Renal cortex interstitium (tissue), 15 donors: ENCODE measurements at places on chromosomes 6 and 20.

- no peak for DNase-seq
These were observed 748.2 kb upstream of the NRSN1 start for GRCh38 chr6:23377830-23378229.

DNA sequence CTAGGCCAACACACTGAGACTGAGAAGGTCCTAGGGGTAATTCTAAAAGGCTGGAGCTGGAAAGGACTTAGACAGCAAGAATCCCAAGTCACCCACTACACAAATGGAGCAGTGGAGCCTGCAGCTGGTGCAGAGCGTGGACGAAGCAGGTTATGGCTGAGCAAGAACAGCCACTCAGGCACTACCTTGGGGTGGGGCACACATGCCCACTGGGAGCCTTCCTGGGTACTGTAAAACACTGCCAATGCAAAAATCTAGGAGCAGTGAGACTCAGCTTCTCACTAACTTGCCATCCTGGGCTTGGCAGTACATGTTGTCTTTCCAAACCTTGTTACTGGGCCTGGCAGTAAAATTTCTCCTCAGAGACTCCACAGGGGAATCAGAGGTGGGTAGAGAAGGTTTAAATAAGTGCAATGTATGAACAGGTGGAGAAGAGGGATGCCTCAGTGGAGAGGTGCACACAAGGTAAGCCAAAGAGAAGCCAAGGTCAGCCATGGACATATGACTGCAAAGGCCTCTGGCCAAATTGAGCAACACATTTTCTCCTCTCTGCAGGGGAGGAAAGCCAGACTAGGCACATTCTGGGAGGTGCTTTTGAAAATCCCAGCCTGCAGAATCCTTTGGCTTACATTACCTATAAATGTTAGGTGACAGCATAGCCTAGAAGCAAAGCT, 105.6 kb downstream of the TNFRSF21 start:
- DNase-seq = no peak

GRCh38 chr6:1190366-1190765, 121.5 kb upstream of the FOXQ1 start:
- peak; percentile 71 for DNase-seq

GRCh38 chr6:111748231-111748647, 125.0 kb downstream of the FYN start:
- no peak for DNase-seq

GRCh38 chr6:39225946-39226437, 3.3 kb downstream of the KCNK5 start:
- no peak for DNase-seq

- no peak for DNase-seq
These were observed 87.5 kb downstream of the SAMD5 start for GRCh38 chr6:147595961-147596360.

GRCh38 chr20:18750735-18751134, 62.8 kb upstream of the SCP2D1 start:
- DNase-seq = no peak

DNA sequence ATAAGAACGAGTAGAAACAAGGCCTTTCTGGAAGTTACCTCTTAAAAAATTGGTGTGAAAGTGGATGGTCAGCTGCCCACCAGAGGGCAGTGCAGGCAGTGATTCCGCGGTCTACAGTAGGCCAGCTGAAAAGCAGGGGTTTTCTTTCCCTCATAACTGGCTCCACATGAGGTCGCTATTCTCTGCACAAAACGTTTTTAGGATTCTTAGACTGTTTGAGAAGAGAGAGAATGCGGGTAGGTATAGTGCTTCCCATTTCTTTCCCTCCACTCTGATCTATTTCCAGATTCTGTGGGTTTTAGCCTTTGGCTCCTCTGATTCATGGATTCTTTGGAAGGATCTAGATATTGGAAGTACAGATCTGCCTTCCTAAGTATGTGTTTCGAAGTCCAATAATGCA, 14.2 kb downstream of the FIG4 start:
- DNase-seq = peak; percentile 76

DNA sequence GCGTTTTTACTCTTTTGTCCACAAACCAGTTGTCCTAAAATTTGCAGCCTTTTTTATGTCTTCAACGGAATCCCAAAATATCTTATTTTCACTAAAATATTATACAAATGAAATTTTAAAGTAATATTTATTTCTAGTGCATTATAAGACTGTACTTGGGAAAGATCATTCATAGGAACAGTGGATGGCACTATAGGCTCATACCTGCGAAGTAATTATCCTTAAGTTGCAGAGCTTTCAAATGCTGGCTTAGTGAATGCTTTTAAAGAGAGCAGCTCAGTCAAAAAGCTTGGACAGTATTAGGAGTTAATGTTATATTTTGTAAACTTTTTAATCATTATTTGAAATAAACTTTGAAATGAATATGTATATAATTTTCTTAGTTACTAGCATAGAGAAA, 254.9 kb downstream of the CDKAL1 start:
- no peak for DNase-seq

GRCh38 chr6:138482816-138483215, 16.5 kb downstream of the NHSL1 start:
- no peak for DNase-seq
